Stomach (tissue), 19 donors: ENCODE measurements at places on chromosomes 12 and 14. TPM values are rescaled to one million over a fixed set of nuclear protein-coding genes. Genes with fewer than 3 reads are reported as not detected.

GRCh38 chr12:66242311-66242710 lies 53.3 kb downstream of the IRAK3 start:
- no peak for DNase-seq

DNA sequence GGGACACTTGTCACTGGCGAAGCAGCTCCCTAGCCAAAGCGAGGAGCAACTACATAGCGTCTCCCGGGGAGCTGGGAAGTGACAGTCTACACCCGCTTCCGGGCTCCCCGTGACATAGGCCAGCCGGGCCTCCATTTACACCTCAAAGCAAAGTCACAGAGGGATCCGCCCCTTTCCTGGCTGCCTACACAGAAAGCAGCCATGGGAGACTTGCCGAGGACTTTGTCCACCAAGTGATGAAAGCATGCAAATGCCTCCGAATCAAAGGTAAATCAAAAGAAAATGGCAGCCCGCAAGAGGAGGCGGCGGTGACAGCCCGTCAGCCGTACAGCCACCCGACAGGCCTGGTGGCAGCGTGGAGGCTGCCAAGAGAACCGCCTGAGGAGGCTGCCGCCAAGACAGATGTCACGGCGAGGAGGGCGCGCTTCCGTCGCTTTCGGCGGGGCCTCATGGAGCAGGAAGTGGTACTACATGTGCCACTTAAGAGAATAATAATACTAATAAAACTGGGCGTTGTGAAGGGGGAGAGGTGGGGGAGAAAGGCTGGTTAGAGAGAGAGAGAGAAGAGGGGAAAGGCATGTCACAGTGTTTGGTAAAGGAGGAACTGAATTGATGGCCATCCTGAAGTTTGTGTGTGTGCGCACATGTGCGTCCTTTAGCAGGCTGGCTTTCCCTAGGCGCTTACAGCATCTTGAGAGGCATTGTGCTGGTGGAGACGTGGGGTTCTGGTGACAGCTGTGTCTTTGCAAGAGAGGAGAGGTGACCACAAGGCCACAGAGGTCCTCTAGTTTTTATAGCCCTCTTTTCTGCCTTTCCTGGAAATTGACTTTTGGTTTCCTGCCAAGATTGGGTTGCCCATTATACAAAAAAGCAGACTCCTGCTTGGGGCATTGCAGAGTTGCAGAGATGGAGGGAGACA lies 661.7 kb downstream of the VRK1 start:
- peak; percentile 80 for DNase-seq

DNA sequence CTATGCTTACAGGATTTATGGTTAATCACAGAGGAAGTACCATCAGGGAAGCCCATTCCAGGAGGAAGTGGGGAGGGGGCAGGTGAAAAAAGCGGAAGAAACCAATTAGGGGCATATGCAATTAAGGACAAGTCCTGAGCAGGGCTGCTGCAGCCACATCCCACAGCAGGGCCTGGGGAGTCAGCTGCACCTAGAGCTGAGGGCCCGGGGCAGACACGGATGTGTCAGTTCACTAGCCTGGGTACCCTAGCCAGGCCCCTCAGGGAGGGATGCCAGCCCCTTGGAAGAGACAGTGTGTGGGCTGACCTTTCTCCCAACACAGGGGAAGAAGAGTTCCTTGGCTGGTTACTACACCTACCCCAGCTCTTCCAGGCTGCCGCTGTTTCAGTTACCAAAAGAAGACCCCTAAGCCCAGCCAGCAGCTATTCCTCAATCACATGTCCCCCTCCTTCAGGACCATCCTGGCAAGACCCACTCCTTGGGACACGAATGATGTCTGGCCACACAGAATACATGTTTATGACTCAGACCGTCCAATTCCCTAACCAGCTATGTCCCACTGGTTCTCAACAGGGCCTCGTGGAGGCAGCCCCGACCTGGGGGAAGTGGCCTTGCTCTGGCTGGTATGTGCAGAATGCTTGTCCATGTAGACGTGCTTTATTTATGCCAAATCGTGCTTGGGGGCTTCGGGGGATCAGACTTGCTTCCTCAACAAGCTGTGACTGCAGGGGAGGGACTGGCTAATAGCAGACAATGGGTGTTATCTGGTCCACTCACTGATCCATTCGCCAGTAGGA lies 133.7 kb upstream of the RTL1 start:
- DNase-seq = no peak

- DNase-seq = peak; percentile 71
Measured at GRCh38 chr14:23183479-23183878, at the start of gene SLC7A8. SLC7A8 (minus strand) TSS chr14:23183660; CDS start chr14:23182914, 746 bp downstream.

DNA sequence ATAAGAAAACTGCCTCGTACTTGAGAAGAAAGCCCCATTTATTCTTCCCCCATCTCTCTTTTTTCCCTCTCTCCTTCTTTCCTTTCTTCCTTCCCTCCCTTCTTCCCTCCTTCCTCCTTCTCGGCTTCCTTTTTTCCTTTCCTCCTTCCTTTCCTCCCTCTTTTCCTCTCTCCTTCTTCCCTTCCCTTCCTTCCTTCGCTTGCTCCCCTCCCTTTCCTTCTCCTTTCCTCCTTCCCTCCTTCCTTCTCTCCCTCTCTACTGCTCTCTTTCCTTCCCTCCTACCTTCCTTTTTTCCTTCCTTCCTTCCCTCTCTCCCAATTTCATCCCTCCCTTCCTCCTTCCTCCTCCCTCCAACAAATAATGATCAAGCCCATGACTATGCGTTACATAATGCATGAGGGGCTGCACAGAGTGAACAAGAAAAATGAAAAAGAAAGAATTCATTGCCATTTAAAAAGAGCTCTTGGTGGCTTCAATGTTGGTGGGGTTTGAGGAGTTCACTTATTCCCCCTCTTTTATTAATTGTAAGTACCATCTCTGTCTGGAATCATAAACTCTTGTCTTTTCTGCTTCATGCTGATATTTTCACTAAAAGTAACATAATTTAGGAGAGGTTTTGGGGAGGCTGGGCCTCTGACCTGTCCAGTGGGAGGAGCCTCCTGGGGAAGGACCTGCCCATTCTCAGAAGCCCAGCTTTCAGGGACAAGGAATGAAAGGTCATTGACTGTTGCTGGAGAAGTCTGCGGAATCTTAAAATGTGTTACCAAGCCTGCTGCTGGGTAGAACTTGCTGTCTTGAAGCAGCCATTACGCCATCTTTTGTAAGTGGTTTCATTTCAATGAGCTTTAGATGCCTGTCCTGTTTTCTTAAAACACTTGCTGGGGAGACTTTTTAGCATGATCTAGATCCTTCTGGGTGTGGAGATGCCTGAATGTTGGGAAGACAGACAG lies 144.3 kb downstream of the CHST11 start:
- no peak for DNase-seq

GRCh38 chr12:71873821-71874220 lies 34.3 kb downstream of the TBC1D15 start:
- DNase-seq = no peak

DNA sequence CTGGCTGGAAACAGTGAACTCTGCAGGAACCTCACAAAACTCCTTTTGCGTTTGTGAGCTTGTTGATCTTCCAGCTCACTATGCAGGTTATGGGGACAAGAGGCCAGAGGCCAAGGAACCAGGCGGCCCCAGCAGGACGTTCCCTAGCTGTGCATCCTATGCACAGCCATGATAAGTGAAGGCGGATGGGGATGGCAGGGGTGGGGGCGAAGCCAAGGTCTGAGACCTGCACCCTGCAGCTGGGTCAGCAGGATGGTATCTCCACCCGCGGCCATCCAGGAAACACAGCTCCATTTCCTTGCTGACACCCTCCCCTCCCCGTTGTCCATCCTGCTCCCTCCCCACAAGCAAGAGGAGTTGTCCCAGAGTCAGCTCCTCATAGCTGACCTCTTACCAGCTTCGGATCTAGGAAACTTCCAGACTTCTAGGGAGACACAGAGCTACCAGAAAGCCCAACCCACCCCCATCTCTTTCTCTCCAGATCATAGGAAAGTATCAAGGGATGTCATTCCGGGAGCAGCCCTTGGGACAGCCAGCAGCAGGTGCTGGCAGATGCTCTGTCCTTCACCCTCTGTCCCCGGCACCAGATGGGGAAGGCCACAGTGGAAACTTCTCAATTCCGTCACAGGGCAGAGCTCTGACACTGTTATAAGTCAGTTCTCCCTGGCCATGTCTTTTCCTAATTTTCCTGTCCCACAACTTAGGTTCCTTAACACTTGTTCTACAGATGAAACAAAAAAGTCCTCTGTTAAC lies 9.4 kb downstream of the ZBTB39 start:
- no peak for DNase-seq

GRCh38 chr12:16229676-16230075 lies 47.8 kb downstream of the SLC15A5 start:
- no peak for DNase-seq

GRCh38 chr12:3199551-3200031 lies 122.4 kb downstream of the TSPAN9 start:
- DNase-seq = no peak

DNA sequence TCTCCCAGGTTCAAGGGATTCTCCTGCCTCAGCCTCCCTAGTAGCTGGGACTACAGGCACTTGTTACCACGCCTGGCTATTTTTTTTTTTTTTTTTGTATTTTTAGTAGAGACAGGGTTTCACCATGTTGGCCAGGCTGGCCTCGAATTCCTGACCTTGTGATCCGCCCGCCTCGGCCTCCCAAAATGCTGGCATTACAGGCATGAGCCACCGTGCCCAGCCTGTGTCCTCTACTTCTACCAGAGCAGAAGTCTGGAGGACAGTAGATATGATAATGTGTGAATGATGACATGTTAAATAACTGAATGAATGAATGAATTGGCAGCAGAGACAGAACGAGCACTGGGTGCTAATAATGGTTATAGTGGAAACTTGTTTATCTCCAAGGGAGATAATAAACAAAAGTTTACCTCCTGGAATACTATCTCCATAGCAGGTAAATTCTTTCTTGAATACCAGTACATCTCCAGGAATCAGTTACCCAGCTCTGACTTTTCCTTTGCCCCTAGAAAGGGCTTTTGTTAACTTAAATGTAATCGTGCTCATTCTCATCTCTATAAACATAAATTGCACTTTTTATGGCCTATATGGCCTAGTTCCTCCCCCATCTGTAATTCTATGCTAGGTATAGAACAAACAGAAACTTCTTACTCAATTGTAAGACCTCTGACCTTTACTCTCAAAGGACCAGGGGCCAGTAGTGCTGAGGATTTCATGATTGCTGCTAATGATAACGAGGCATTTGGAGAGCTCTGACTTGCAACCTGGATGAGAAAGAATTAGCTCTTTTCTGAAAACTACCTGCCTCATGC lies 7.2 kb upstream of the LGALS3 start:
- DNase-seq = no peak

DNA sequence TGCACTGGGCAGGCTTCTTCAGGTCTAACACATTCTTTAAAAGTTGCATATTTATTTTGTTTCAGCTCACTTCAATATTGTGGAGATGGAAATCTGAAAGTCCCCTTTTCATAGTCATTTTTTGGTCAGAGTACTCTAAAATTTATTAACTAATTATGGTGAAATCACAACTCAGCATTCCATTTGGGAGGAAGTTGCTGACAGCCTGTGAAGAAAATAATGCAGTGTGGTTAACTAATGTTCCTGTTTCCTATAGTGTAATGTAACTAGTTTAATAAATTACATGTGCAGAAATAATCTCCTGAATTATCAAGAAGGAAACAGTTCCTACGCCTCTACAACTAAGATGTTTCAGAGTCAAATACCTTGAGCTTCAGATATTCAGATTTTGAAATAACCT lies 17.1 kb downstream of the LRFN5 start:
- DNase-seq = no peak

DNA sequence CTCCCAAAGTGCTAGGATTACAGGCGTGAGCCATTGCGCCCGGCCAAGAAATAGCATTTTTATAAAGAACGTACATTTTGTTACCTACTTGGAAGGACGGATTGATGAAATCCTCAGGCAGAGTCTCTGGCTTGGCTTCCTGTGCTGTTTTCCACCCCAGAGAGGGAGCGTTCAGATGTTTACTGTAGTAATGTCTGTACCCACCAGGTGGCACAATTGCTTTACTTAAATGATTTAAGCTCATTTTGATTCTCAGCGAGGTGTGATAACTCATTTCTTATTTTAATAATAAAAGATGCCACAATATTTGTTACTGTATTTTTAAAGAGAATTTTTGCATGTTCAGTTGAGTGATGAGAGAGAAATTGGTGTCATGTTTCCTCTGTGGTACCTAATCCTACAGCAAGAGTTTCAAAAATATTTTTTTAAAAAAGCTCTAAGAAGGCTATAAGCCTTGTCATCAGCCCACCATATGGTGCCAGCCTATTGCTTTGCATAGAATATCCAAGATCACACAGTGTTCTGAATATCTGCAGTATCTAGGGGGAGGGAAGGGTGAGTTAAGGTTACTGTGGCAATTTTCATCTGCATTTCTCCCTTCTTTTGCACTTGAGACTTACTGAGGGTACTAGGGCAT lies 82.6 kb upstream of the TRAF3 start:
- DNase-seq = peak; percentile 89

- DNase-seq = no peak
Measured at GRCh38 chr14:74616996-74617700, 5.1 kb upstream of the LTBP2 start.

- DNase-seq = no peak
Measured at GRCh38 chr12:80156306-80156705, 57.0 kb downstream of the OTOGL start.

DNA sequence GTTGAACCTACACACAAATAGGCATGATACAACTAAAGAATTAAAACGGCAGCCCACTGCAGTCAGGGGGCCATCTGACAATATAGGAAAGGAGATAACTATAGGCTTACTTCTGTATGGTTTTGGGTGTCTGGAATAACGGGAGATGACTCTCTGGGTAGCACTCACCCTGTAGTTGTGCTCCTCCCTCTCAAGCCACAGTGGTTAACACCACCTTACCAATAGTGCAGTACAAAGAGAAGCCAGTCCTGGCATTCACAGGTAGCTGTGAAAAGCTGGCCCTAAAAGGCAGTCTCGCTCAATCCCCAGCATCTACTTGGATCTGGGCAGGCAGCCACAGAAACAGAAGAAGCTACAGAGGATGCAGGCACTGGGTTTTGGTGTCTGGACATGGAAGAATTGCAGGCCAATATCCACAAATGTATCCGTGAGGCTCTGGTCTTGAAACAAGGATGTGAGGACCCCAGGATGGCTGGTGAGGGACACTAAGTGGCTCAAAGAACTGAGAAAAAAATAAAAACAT lies 93.0 kb downstream of the DPF3 start:
- DNase-seq = no peak

DNA sequence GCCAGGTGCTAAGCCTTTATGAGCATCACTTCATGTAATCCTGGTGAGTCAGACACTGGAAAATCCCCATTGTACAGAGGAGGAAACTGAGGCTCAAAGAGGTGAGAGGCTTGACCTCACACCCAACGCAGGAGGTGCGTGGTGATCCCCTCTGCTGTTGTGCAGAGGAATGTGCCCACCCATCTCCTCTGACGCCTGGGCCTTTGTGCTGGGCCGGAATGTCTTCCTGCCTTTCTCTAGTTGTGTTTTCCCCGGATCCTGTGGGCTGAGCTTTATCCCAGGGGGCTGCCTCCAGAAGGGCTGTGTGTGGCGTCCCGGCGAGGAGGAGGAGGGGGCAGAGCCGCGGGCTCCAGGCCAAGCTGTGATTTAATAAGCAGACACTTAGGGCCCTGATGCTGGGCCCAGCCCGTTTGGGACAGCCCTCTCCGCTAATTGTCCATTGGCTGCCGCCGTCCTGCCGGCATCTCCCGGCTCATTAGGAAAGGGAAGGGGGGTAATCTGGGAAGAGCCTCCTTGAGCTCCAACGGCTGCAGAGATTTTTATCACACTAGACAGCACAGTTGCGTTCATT lies 653.6 kb downstream of the MED13L start:
- no peak for DNase-seq

DAO gene
- not detected for total RNA-seq

CDH24 gene
- not detected for total RNA-seq

NINJ2 gene
- total RNA-seq = not detected
